ENCODE measurements at places on chromosomes 6 and 20. TPM values are rescaled to one million over a fixed set of nuclear protein-coding genes. Genes with fewer than 3 reads are reported as not detected.

CALHM4 gene
- total RNA-seq: not detected

LHFPL5 gene
- total RNA-seq: not detected

HMGCLL1 gene
- not detected for total RNA-seq

CST7 gene
- not detected for total RNA-seq

VWA7 gene
- total RNA-seq: 0.58 TPM

PDYN gene
- not detected for total RNA-seq

COL9A3 gene
- total RNA-seq: 1.8 TPM

PLCB4 gene
- 5.9 TPM for total RNA-seq

SCUBE3 gene
- 2.3 TPM for total RNA-seq

GOPC gene
- 24.1 TPM for total RNA-seq

ZNF334 gene
- 0.73 TPM for total RNA-seq

MYH7B gene
- total RNA-seq: not detected

TSBP1 gene
- total RNA-seq: not detected

ZSCAN23 gene
- 2.0 TPM for total RNA-seq

TDRD6 gene
- total RNA-seq: 0.12 TPM

TNFAIP3 gene
- total RNA-seq: 31.2 TPM

OSTM1 gene
- total RNA-seq: 32.1 TPM

THBD gene
- 20.7 TPM for total RNA-seq

COX4I2 gene
- total RNA-seq: not detected

RBPJL gene
- total RNA-seq: not detected

RAET1L gene
- not detected for total RNA-seq

KIF25 gene
- total RNA-seq: not detected

CASS4 gene
- not detected for total RNA-seq

C20orf141 gene
- total RNA-seq: not detected

NKX2-2 gene
- total RNA-seq: not detected

SIGLEC1 gene
- not detected for total RNA-seq

SIRPA gene
- total RNA-seq: 35.6 TPM

KCNK5 gene
- not detected for total RNA-seq

CLIC5 gene
- 0.05 TPM for total RNA-seq

WFDC12 gene
- total RNA-seq: not detected

MACROD2 gene
- 0.76 TPM for total RNA-seq

TGM3 gene
- total RNA-seq: not detected

ZBTB12 gene
- 1.7 TPM for total RNA-seq

ANGPT4 gene
- not detected for total RNA-seq

CNPY3 gene
- total RNA-seq: 58.1 TPM

SLC35D3 gene
- total RNA-seq: not detected

KHDC1L gene
- not detected for total RNA-seq

CDH4 gene
- 11.9 TPM for total RNA-seq

Measured in glomerular endothelial cell (primary cell).